ENCODE measurements at places on chromosomes 13 and 19.

DNA sequence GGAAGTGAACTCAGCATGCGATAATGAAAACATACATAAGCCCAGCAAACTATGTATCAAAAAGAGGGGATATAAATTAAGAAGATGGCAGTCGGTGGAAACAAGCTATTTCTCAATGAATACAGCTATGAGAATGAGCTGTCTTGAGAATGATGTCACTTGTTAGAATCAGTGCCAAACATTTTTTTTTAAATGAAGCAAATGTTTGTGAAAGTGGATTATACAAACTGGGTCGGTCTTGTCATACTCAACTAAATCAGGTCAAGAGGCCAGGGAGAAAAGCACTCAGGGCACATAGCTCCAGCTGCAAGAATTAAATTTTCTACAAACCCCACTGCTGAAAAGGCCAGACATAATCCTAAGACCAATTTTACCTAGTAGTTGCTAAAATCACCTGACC, 1048.4 kb downstream of the SLITRK1 start:
- DNase-seq, result peak; percentile 23

DNA sequence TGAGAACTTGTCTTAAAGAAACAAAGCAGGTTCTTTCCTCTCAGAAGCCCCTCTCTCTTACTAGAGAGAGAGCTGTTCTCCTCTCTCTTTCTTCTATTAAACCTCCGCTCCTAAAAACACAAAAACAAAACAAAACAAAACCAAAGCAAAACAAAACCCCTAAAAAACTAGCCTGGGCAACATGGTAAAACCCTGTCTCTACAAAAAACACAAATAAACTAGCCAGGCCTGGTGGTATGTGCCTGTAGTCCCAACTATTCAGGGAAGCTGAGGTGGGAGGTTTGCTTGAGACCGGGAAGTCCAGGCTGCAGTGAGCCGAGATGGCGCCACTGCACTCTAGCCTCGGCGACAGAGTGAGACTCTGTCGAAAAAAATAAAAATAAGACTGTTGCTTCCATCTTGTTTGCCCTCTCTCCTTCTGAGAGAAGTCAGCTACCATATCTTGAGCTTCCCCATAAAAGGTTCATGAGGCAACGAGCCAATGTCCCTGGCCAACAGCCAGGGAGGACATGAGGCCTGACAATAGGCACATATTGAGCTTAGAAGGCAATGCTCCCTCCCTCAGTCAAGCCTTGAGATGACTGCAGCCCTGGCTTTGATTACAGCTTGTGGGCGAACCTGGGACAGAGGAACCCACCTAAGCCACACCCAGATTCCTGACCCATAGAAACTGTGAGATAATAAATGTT, 17.5 kb upstream of the FLT3 start:
- DNase-seq, result no peak

- no peak for DNase-seq
Observed at GRCh38 chr19:33274663-33275558, 27.4 kb downstream of the CEBPA start.

- no peak for DNase-seq
Observed at GRCh38 chr13:20579191-20579590, 12.2 kb downstream of the IFT88 start.
